Kidney (tissue), 22 donors: ENCODE measurements at places on chromosomes 2 and 18. TPM values are rescaled to one million over a fixed set of nuclear protein-coding genes. Genes with fewer than 3 reads are reported as not detected.

GRCh38 chr2:128410758-128411215 is 92.1 kb upstream of the HS6ST1 start:
- no peak for DNase-seq
- no peaks in the 10 kb centered on the region for H3K27me3 ChIP-seq
- H3K4me3 ChIP-seq: no peak overlapping the region
- H3K27ac ChIP-seq: no peak overlapping the region
- H3K4me1 ChIP-seq: no peaks in the 10 kb centered on the region
- no peaks in the 10 kb centered on the region for H3K36me3 ChIP-seq

GRCh38 chr2:72604468-72604867 is 221.4 kb downstream of the EXOC6B start:
- H3K36me3 ChIP-seq: no peaks in the 10 kb centered on the region
- H3K27ac ChIP-seq: no peak overlapping the region
- no peak for DNase-seq
- no peaks in the 10 kb centered on the region for H3K27me3 ChIP-seq

The SPAST gene
- total RNA-seq: 13.6 TPM

DNA sequence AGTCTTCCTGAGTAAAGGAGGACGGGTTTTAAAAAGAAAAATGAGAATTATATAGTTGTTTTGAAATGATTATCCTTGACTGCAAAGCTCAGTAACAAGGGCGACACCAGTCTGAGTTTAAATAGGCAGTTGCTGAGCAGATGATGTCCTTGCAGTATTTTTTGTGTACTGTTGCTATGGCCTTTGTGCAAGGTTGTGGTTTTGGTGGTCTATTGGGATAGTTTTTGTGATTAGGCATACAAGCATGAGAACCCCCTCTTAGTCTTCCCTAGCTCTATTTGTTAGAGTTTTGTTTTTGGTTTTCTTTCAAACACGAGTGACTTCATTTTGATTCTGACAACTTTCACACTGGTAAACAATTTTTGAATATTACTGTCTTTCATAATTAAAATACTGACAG is 64.1 kb downstream of the TAF4B start:
- no peak overlapping the region for H3K27ac ChIP-seq
- H3K36me3 ChIP-seq: no peaks in the 10 kb centered on the region
- no peak for DNase-seq
- H3K27me3 ChIP-seq: no peaks in the 10 kb centered on the region
- H3K4me1 ChIP-seq: no peaks in the 10 kb centered on the region
- H3K4me3 ChIP-seq: no peak overlapping the region

- DNase-seq: no peak
- H3K27ac ChIP-seq: no peak overlapping the region
- H3K27me3 ChIP-seq: no peaks in the 10 kb centered on the region
- no peak overlapping the region for H3K4me3 ChIP-seq
- peaks cover 10% of the 10 kb centered on the region for H3K36me3 ChIP-seq
Observed at GRCh38 chr2:230794497-230794896, 70.2 kb upstream of the ITM2C start.

The IL36B gene
- total RNA-seq: not detected

DNA sequence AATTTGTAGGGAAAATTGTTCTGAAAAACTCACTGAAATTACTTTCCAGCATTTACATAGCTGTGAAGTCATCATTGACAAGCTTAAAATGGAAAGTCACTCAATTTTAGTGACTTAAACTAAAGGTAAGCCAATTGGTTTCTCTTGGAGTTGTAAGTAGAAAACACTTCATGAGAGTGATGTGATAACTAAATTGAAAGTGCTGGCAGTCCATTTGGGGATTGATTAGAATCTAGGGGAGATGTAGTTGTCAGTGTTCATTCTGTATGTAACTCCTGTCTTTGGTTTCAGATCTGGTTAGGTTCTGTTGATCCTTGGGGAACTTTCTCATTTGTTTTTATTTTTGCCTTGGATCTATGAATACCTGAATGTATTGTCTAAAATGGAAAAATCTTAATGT is 53.8 kb downstream of the COX7A2L start:
- H3K36me3 ChIP-seq: peaks cover 4% of the 10 kb centered on the region
- no peak overlapping the region for H3K27ac ChIP-seq
- H3K4me1 ChIP-seq: no peaks in the 10 kb centered on the region
- DNase-seq: no peak
